ENCODE measurements at places on chromosomes 6 and 20. TPM values are rescaled to one million over a fixed set of nuclear protein-coding genes. Genes with fewer than 3 reads are reported as not detected.

GRCh38 chr6:164144316-164144715 lies 729.8 kb downstream of the QKI start:
- no peak for DNase-seq

- DNase-seq: no peak
These were observed 183.0 kb downstream of the SAMD5 start for GRCh38 chr6:147691446-147691845.

DNA sequence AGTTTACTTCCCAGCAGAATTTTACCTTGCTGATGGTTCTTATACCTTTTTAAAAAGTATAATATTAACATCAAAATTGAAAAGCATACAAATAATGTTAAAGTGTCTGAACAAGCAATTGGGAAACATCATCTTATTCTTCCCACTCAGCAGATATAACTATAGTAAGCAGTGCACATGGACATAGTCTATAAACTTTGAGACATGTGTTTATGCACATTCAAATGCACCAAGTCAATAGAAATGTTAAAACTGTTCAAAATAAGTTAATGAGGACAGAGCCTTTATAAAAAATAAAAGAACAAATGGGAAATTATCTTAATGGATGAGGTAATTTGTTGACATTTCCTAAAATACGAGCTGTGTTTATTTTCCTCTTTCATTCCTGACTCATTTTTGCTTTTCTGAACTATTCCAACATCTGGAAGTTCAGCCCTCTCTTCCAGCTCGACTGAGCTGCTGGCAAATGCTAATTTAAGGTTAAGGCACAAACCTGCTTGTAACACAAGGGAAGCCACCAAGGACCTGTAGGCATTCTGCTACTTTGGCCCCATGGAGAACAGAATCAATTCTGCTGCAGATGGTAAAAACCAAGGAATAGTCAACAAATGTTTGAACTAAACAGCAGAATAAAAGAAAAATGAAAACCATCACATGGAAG lies 110.3 kb upstream of the MAP3K4 start:
- no peak for DNase-seq

DNA sequence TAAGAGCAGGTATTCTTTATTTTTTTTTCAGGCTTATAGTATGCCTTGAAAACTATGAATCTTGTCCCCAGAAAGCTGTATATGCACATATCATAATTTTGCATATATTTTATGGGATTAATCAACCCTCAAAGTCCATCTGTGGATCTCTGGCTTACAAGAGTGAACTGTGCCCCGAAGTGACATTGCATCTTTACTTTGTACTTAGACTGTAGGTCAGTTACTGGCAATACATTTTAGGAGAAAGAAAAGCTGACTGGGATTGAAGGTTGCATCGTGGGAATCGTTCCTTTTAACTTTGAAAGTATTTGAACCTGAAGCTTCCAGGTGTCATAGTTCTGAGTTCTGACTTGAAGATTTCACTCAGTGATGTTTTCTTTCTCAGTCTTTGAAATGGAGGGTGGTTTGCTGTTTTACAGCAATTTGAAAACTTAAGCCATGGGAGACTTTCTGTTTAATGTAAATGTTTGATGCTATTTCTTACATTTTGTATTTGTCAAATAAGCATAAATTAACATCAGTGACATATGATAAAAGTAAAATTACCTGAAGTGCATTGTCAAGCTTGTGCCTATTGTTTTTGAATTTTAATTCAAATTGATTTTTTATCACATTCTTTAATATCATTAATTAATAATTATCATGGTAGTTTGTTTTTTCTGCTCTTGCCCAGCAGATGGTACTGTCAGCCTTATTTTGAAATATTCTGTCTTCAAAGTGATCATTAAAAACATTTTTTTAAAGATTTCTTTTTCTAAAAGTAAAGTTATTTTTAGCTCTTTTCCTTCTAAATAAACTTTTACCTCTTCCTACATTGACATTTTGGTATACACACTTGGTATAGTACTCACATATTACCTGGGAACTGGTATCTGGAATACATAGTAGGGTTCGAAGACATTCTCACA lies 29.0 kb downstream of the L3MBTL3 start:
- DNase-seq: no peak

DNA sequence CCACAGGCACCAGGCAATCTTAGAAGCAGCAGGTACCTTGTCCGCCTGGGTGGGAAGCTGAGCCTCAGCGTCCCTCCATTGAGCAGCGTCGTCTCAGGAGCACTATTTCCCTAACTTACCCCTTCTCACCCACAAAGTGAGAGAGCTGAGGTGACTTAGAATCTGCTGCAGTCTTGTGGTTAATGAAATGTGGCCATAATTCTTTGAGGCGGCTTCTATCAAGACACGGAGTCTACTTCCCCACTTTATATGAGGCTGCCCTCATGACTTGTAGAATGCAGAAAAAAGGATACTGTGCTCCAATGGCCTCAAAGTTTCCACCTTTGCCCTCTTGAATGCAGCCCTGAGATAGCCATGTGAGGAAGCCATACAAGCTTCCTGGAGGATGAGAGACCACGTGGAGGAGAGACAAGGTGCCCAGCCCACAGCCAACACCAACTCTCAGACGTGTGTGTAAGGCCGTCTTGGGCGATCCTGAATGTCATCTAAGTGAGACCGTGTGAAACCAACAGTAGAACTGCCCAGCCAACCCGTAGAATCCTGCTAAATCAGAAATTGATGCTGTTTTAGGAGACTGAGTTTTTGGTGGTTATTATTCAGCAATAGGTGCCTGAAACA lies 9.1 kb upstream of the TAGAP start:
- DNase-seq: no peak

- DNase-seq: peak; percentile 28
These were observed 44.1 kb upstream of the ATXN1 start for GRCh38 chr6:16805243-16805950.

DNA sequence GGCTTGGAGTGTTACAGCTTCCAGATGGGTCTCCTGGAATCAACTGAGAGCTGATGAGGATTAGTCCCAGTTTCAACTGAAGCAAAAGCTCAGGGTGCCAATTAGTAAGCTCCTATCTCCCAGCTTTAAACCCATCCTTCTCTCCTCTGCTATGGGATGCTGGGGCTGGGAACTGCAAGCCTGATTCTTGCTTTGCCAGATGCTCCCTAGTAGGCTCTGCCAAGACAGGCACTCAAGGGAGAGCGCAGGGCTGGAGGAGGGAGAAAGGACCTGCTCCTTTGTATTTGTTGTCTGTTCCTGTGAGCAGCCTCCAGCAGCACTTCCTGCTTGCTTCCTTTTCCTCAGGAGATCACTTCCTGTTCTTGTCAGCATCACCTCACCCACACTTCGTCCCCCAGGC lies 309.7 kb downstream of the KIF16B start:
- no peak for DNase-seq

DNA sequence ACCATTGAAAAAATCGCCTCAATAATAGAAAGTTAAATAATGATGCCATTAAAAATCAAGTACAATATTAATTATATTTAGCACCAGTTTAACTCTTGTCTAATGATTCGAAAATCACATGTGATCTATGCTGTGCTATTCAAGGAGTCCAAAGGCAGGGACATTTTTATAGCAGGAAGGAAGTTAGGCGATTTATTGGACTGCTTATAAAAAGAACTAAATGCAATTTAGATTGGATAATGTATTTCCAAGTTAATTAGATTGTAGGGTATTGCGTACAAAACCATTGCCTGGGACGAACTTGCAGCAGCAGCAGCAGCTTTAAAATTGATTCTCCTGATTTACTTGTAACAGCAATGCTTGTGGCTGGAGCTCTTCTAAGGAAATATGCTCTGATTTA lies 87.4 kb upstream of the TMEM181 start:
- DNase-seq: no peak

- no peak for DNase-seq
These were observed 10.7 kb downstream of the SUN5 start for GRCh38 chr20:32993496-32994050.

DNA sequence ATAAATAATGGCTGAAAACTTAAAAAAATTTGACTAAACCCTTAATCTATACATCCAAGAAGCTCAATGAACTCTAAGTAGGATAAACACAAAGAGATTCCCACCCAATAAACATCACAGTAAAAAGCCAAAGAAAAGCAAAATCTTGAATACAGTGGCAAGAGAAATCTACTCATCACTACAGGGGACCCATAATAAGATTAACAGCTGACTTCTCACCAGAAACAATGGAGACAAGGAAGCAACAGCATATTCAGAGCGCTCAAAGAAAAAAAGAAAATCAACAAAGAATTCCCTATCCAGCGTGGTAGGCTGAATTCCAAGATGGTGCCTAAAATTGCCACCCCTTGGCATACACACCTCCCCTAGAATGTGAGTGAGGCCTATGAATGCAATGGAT lies 18.6 kb downstream of the SNX3 start:
- DNase-seq: no peak

DNA sequence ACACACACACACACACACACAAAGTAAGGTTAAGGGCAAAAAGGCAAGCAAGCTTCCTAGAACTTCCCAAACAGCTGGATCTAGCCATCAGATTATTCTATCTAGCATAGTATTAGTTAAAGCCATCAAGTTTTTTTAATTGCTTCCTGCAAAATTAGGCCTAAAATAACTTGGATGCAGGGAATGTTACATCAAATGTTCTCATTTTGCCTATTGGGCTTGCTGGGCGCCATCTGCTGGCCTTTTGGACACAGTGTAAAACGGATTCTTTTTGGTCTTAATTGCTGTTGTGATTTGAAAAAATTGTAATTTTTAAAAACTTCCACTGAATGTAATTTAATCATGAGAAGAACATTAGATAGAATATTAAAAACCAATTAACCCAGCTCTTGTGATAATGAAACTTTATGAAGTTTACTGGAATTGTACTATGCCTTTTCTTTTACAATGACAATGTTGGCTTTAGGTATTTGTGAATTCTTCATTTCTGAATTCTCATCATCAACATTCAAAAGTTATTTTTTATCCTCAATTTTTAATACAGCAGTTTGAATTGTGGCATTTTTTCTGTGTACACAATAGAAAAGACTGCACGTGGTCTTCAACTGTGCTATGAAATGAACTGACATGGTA lies 6.8 kb downstream of the MKKS start:
- DNase-seq: peak; percentile 45

GRCh38 chr20:47764154-47764733 lies 21.0 kb downstream of the SULF2 start:
- DNase-seq: no peak

- no peak for DNase-seq
These were observed 103.9 kb downstream of the IPCEF1 start for GRCh38 chr6:154252678-154253077.

DNA sequence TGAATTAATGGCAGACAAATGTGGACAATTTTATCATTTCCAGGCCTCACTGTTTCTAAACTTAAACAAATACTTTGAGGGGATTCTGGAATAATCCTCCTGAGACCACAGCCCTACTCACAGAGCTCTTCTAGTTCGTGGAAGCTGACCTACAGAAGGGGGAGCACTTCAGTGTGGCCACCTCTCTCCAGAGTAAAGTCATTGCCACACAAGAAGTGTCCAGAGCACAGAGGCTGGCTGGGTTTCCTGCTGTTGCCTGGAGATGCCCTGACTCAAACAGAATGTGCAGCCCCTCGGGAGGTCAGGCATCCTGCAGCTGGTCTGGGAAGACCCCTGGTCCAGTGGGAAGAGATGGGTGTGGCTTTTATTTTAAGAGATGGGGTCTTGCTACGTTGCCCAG lies 110.9 kb downstream of the QRSL1 start:
- DNase-seq: no peak

DNA sequence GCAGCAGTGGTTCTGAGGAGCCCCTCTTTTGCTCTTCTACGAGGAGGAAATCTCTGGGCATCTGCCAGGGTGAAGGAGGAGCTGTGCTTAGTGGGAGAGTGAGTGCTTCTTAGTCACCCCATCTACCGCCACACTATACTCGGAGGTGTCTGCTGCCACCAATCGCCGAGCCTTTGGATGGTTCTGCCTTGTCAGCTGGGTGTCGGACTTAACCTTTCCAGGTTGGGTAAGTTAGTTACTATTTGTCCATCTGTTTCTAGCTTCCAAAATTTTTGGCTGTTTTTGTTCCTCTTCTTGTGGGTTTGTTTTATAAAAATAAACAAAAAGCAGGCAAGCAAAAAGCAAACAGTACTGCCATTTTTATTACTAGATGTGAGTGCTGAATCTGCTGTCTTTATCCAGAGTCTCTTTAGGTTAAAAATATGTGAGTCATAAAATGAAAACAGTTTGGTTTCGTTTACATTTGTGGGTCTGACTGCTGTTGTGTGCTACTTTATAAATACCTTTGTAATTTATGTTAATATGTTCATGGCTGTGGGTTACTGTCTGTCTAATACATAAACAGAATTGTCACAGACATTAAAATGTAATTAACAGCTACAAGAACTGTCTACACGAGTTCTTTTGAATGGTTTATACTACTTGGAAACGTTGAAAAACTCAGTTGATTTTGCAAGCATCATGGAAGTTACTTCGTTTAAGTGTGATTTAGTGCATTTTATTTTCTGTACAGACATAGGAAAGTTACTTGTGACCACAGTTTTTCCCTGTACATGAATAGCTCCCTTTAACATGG lies 89.2 kb downstream of the ARID1B start:
- peak; percentile 83 for DNase-seq

DNA sequence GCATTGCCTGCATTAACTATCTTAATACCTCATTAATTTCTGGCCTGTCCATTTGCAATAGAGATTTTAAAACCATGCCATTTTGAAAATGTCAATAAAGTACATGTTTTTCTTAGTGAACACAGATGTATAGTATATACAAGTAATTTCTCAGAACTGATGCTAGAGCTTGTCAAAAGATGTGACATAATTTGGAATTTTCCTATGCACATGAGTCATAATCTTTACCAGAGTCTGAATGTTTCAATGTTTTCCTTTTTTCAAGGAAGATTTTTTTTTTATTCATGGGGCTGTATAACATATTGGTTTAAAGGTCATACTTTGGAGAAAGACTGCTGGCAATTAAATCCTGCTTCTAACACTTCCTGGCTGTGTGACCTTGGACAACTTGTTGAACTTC lies 1347.5 kb upstream of the ADGRB3 start:
- no peak for DNase-seq

GRCh38 chr20:34150306-34151000 lies 38.4 kb upstream of the EIF2S2 start:
- DNase-seq: no peak

- DNase-seq: no peak
These were observed 64.0 kb downstream of the STXBP5 start for GRCh38 chr6:147268254-147268653.

- DNase-seq: peak; percentile 73
These were observed 8.9 kb upstream of the ERVFRD-1 start for GRCh38 chr6:11120271-11121005.

GRCh38 chr6:157650261-157650640 lies 172.8 kb upstream of the SNX9 start:
- DNase-seq: no peak

- DNase-seq: no peak
These were observed 325.7 kb downstream of the SAMD5 start for GRCh38 chr6:147834084-147834776.

- peak; percentile 37 for DNase-seq
These were observed 9.7 kb downstream of the BACH2 start for GRCh38 chr6:90286884-90287488.

PCIF1 gene
- 2.7 TPM for total RNA-seq

CALHM6 gene
- total RNA-seq: 6.0 TPM

CDSN gene
- total RNA-seq: not detected

CTCFL gene
- 0.06 TPM for total RNA-seq

WFDC10B gene
- total RNA-seq: not detected

TMEM200A gene
- not detected for total RNA-seq

PI16 gene
- not detected for total RNA-seq

PAK5 gene
- 0.46 TPM for total RNA-seq

CST8 gene
- total RNA-seq: not detected

TFAP2C gene
- 7.7 TPM for total RNA-seq

CBFA2T2 gene
- 5.1 TPM for total RNA-seq

CDKN1A gene
- 48.8 TPM for total RNA-seq

PCSK2 gene
- 0.06 TPM for total RNA-seq

ULBP3 gene
- 27.3 TPM for total RNA-seq
